Left renal pelvis (tissue), 4 donors: ENCODE measurements at places on chromosomes 7 and 10. TPM values are rescaled to one million over a fixed set of nuclear protein-coding genes. Genes with fewer than 3 reads are reported as not detected.

DNA sequence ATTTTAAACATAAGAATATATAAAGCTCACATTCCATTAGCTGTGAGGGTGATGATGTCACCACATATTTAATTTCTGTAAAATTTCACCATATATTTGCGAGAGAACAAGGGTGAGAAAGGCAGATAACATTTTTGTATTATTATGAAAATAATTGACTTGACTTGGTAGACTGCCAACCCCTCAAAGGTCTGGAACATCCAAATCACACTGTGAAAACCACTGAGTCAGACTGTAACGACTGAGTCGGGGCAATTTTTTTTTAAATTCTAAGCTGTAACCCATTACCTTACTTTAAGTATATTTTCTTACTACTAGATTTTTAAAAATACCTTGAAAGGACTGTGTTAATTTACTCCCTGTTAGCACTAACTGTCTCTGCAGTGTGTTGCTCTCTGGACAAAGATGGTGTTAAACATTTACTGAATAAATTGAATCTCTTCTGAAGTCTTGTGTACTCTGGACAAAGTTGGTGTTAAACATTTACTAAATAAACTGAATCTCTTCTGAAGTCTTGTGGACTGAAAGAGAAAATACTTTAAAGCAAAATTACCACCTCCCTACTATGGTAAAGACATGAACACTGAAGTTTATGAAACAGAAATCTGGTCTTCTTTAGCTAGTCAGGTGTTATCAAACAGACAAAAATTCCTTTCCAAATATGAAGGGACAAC is 14.1 kb downstream of the PDZD8 start:
- no peak for DNase-seq

DNA sequence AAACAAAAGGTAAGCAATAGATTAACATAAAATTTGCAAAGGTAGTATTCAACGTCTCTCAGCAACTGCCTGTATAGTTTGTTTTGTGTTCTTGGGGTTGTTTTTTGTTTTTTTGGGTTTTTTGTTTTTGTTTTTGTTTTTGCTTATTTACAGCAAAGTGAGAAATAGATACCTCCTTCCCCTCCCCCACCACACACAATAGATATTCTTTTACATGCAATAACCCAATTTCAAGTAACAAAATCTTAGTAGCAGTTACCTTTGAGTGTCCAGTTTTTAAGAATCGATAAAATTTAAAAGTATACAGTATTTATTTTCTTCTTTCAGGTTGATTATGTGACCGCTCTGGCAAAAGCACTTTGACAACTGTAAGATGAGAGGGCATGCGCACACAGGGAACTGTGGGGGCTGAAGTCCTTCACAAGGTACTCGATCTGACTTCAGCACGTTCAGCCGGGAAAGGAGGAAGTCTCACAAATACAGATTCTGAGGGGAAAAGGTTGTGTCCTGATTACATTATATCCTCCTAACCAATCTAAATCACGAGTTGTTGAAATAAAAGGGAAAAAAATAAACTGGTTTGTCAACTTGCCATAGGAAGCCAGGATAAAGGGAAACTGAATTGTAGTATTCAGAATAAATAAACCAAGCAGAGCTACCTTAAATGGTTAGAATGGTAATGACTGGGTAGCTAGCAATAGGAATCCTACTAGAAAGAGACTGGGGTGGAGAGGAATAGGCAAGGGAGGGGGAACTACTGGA is 47.8 kb downstream of the CPEB3 start:
- peak; percentile 49 for DNase-seq

- DNase-seq: no peak
These were observed 236.4 kb downstream of the WDR37 start for GRCh38 chr10:1292611-1293031.

DNA sequence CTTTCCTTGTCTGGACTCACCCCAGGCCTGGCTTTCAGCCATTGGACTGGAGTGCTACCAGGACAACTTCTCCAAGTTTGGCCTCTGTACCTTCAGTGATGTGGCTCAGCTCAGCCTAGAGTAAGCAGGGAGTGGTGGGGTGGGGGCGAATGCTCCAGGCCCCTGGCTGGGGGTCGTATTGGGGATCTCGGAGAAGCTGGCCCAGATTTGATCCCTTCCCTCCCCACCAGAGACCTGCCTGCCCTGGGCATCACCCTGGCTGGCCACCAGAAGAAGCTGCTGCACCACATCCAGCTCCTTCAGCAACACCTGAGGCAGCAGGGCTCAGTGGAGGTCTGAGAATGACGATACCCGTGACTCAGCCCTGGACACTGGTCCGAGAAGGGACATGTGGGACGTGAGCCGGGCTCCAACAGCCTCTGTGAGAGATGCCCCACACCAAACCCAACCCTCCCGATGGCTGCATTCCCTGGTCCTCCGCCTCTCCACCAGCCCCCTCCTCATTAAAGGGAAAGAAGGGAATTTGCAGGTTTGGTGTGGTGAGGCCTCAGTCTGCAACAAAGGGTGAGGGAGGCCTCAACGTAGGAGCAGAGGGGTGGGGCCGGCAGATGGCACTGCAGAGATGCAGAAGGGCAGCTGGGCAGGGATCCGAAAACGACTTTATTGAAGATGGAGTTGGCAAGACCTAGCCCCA is 14.8 kb downstream of the TRPV6 start:
- no peak for DNase-seq

GRCh38 chr7:85261336-85261735 is 74.5 kb upstream of the SEMA3D start:
- DNase-seq: no peak

DNA sequence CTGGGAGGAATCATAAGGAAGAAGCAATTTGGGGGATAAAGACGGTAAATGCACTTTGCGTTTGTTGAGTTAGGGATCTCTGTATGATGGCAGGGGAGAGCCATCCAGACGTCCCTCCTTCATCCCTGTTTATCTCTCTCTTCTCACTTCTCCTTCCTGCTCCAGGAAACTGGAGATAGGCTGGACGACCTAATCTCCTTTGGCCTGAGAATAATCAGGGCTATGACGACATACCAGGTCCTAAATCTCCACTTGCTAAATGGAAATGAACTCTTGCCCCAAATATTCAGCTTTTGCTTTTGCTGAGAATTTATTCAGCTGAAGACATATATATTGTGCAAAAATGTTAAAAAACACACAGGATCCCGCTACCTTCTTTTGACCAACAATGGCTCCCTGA is 182.9 kb upstream of the INHBA start:
- no peak for DNase-seq

- DNase-seq: no peak
These were observed 50.5 kb downstream of the STRA8 start for GRCh38 chr7:135283959-135284638.

GRCh38 chr7:103597606-103598005 is 151.6 kb upstream of the SLC26A5 start:
- no peak for DNase-seq

CLRN3 gene
- polyA plus RNA-seq: 19.7 TPM

ADRA2A gene
- 2.5 TPM for polyA plus RNA-seq

FXYD4 gene
- 0.23 TPM for polyA plus RNA-seq

C7orf25 gene
- polyA plus RNA-seq: 3.9 TPM

TMEM184A gene
- polyA plus RNA-seq: 7.2 TPM

ZNF775 gene
- polyA plus RNA-seq: 9.4 TPM

PLPP4 gene
- 4.6 TPM for polyA plus RNA-seq

OR2F1 gene
- polyA plus RNA-seq: 0.18 TPM
